Stimulated activated CD4-positive, alpha-beta T cell treated with anti-CD3 and anti-CD28 coated beads, Interleukin-15, amount 100 ng/mL, for 48 hours (primary cell): ENCODE measurements at places on chromosomes 4 and X.
A peak's percentile ranks its signal among the peaks of the same experiment; 100 is the strongest.

GRCh38 chrX:38066934-38067333 is 60.6 kb downstream of the SYTL5 start:
- no peak for DNase-seq

DNA sequence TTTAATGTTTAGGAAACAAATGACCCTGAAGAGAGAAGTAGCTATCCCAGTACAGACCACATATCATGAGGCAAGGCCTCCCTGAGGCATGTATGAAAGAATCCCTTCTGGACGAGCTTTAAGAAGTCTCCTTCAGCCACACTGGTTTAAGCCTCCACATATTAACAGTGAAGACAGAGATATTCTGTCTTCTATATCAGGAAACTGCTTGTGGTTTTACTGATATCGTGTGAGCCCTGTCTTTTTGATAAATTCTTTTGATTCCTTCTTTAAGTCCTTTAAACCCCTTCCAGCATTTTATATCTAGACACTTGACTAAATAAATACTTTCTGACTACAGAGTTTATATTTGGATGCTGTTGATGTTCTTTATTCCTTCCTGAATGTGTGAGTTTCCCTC is 45.9 kb upstream of the GPC4 start:
- DNase-seq, result no peak

- DNase-seq, result no peak
Observed at GRCh38 chr4:106172861-106173260, 143.1 kb downstream of the TBCK start.

- no peak for DNase-seq
Observed at GRCh38 chr4:93645120-93645519, 183.4 kb upstream of the ATOH1 start.

DNA sequence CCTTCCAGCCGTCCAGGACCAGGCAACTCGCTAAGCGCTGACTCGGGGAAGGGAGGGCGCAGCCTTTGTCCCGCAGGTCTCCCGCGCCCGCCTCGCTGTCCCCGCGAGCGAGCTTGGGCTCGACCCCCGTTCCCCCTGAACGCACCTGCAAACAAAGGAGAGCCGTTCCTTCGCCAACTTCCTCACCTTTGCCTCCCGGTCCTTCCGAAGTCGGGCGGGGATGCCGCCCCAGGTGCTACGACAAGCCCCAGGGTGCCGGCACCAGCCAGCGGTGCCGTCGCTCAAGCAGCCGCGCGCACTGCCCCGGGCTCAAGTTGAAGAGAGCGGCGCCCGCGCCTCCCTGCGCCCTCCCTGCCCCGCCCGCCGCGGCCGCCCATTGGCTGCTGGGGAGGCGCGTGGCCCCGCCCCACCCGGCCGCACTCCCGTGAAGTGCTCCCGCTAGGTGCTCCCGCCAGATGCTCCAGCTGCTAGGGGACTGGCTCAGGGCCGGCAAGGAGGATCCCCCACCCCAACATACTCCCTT is 107.1 kb downstream of the NSUN7 start:
- DNase-seq, result peak; percentile 52

DNA sequence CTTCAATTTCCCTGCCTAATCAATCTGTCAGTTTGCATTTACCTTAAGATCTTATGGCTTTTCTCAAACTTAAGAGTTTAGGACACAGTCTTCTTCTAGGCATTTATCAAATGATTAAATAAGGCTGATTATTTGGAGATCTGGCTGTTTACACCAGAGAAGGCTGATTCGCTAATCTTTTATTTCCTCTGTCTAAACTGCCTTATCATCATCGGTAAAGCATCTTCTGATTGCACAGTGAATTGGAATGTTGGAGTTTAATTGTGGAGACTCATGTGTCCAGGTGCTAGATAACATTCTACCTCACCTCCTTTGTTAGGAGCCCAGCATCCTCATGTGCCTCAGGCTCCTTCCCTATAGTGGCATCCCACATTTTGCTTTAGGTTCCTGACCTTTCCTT is 100.3 kb upstream of the DDIT4L start:
- no peak for DNase-seq

GRCh38 chr4:122681568-122681967 is 50.9 kb upstream of the BBS12 start:
- DNase-seq, result no peak

GRCh38 chrX:13489454-13489853 is 79.9 kb upstream of the EGFL6 start:
- no peak for DNase-seq

GRCh38 chrX:82627568-82627967 is 880.5 kb upstream of the POU3F4 start:
- no peak for DNase-seq

GRCh38 chrX:74505437-74505836 is 84.1 kb downstream of the SLC16A2 start:
- no peak for DNase-seq

DNA sequence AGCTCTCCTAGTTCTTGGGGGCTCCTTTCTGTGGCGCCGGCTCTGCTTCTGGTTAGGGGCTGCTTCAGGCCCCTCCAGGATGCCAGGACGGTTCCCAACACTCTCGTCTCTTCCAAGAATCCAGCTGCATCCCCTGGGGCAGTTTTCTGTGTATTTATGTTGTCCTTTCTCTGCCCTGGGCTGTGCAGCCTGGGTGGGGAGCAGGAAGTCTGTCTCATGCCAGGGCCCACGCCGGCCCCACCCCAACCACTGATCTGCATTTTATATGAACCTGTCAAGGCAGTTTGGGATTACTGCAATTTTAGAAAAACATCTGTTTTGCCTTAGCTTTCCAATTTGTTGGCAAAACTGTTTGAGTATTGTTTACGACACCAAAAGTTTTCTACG is 14.6 kb downstream of the CTBP1 start:
- DNase-seq, result no peak

DNA sequence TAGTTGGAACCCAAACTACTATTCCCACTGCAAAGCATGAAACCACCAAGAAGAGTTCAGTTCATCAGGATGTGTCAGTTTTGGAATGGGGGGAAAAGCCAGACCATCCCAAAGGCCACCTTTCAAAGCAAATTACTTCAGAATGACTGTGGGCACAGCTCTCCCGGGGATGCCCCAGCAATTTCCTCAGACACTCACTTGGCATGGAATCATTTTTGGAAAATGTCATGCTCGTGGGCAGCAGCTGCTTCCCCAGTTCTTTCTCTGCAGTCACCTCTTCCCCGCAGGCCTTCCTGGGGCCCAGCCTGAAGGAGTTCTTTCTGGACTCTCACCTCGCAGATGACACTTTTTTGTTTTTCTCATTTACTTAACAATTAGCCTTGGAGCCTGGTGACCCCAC is 350.3 kb downstream of the NR3C2 start:
- DNase-seq, result no peak

DNA sequence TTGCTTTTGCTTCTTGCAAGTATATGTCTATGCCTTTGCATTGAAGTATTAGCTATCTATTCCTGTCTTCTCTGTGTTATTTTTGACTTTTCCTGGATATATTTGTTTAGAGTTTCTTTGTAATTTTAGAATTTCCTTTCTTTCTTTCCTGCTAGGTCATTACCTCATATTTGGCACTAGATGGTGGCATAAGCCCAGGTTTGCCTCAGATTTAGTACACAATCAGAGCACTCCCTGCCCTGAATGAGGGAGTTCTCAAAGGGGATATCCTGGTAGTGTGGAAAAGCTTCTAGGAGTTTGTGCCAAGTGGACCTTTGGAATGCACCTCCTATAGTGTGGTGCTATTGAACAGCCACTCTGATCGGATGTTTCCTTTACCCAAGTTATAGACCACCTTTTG is 181.6 kb downstream of the UGT8 start:
- DNase-seq, result no peak

- no peak for DNase-seq
Observed at GRCh38 chrX:115494161-115494560, 66.8 kb upstream of the PLS3 start.

- no peak for DNase-seq
Observed at GRCh38 chr4:64251781-64252180, 157.5 kb downstream of the TECRL start.

DNA sequence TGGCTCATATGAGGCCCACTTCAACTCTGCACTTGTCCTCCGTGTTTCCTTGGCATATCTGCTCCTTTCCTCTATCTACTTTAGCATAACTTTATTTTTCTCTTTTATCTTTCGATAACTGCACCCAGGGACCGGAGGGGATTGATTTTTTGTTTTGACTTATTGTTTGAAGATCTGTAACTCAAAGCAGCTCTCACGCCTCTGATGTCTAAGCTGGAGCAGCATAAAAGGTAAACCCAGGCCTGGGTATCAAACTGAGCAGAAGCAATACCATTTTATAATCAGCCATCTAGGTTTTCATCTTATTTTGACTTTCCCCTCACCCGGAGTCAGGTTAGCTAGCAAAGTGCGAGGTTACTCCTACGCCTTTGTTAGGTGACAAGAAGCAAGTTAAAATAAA is 28.4 kb downstream of the LEF1 start:
- no peak for DNase-seq

- DNase-seq, result no peak
Observed at GRCh38 chr4:164847967-164848649, 28.9 kb upstream of the APELA start.
